ENCODE measurements at places on chromosomes 16 and 17. TPM values are rescaled to one million over a fixed set of nuclear protein-coding genes. Genes with fewer than 3 reads are reported as not detected.

GRCh38 chr16:11689031-11689840, 21.0 kb downstream of the SNN start:
- DNase-seq = no peak

LGALS9B gene
- total RNA-seq = not detected

DNA sequence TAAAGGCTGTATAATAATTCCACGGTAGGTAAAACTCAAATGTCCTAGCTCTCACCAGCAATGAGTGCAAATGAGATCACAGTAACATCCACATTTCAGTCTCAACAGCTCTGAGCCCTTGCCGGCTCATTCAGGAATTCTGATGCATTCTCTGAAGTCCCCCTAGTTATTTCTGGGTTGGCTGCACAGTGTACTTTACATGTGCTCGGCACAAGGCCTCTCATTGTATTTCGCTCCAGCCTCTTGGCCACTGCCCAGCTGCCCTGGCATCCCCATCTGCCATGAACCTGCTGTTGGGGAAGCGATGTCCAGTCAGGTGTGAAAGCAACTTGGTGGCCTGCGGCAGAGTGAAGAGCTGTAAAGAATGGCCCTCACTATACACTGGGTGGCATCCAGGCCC, 14.3 kb downstream of the PRCD start:
- no peak for DNase-seq

PPL gene
- 0.07 TPM for total RNA-seq

PSMD7 gene
- total RNA-seq = 283 TPM

- DNase-seq = no peak
These were observed 20.3 kb downstream of the KATNB1 start for GRCh38 chr16:57755726-57756423.

- peak; percentile 12 for DNase-seq
These were observed 629 bp upstream of the RNF135 start for GRCh38 chr17:30969989-30970830.

PMP22 gene
- total RNA-seq = 8.9 TPM

DNA sequence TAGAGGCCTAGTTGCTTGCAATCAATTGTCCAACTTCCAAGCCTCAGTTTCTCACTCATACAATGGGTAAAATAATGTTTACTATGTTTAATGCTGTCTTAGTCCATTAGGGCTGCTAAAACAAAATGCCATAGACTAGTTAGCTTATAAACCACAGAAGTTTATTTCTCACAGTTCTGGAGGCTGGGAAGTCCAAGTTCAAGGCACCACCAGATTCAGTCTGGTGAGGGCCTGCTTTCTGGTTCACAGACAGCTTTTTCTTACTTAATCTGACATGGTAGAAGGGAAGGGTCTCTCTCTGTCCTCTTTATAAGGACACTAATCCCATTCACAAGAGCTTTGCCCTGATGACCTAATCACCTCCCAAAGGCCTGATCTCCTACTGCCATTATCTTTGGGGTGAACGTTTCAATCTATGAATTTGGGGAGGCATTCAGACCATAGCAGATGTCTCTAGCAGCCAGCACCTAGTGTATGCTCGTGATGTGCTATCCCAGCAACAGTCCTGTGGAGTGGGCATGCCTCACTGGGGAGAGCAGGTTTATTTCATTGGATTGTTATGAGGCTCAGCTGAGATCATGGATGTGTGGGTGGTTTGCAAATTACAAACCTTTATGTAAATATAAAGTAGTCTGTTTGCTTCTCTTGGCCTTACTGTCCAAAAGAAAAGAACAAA, 25.2 kb downstream of the YPEL2 start:
- peak; percentile 13 for DNase-seq

- DNase-seq = no peak
These were observed 3.5 kb downstream of the C17orf100 start for GRCh38 chr17:6654841-6655731.

- DNase-seq = no peak
These were observed 56.7 kb downstream of the KLHDC4 start for GRCh38 chr16:87708881-87709638.

DNA sequence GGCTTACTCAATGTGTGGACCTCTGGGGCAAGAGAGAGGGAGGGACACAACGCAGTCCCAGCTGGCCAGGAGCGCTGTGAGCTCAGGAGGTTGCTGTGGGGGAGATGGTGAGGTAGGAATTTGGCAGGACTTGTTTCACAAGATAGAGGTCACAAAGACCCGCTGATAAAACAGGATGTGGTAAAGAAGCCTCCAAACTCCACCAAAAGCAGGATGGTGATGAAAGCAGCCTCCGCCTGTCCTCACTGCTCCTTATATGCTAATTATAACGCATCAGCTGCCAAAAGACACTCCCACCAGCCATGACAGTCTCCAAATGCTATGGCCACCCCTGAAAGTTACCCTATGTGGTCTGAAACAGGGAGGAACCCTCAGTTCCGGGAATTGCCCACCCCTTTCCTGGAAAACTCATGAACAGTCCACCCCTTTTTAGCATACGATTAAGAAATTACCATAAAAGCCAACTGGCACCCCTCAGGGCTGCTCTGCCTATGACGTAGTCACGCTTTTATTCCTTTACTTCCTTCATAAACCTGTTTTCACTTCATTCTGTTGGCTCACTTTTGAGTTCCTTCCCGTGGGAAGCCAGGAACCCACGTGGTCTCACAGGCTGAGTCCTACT, 5.3 kb upstream of the EIF4A3 start:
- DNase-seq = no peak

NHERF2 gene
- 19.0 TPM for total RNA-seq

DNA sequence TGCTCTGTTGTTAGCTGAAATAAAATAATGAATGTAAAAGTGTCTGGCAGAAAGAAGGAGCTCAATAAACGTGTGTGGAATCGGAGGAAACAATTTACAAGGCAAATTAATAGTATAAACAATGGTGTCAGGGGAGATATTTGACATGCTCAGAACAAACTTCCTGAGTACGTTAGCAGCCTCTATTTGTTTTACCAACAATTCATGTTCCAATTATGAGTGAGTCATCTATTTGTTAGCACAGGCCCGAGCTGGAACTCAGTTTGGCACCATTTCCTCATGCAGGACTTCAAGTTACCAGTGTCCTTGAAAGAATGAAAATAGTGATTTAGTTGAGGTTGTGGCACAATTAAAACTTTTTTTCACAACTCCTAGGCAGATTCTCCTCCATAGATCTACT, 9.1 kb downstream of the ASIC2 start:
- peak; percentile 70 for DNase-seq

DNA sequence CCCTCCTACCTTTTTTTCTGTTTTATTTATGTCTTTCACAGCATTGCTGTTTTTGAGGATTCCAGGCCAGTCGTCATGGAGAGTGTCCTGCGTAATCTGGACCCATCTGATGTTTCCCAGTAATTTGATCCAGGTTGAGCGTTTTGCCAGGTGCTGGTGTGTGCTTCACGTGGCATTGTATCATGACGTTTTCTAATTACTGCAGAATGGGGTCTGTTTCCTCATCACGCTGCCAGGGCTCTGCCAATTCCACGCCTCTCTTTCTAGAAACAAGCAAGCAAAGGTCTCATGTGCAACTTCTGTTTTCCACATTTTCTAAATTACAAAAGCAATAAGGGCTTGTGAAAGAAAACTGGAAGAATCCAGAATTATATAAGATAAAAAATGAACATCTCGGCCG, 28.3 kb upstream of the BHLHA9 start:
- no peak for DNase-seq

DNA sequence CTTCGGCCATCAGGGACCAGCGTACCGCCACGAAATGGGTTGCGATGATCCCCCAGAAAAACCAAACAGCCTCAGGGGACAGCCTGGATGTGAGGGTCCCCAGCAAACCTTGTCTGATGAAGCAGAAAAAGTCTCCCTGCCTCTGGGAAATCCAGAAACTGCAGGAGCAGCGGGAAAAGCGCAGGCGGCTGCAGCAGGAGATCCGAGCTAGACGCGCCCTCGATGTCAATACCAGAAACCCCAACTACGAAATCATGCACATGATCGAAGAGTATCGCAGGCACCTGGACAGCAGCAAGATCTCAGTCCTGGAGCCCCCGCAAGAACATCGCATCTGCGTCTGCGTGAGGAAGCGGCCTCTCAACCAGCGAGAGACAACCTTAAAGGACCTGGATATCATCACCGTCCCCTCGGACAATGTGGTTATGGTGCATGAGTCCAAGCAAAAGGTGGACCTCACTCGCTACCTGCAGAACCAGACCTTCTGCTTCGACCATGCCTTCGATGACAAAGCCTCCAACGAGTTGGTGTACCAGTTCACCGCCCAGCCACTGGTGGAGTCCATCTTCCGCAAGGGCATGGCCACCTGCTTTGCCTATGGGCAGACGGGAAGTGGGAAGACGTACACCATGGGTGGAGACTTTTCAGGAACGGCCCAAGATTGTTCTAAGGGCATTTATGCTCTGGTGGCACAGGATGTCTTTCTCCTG, 769 bp downstream of the KIF2B start:
- DNase-seq = no peak

DNA sequence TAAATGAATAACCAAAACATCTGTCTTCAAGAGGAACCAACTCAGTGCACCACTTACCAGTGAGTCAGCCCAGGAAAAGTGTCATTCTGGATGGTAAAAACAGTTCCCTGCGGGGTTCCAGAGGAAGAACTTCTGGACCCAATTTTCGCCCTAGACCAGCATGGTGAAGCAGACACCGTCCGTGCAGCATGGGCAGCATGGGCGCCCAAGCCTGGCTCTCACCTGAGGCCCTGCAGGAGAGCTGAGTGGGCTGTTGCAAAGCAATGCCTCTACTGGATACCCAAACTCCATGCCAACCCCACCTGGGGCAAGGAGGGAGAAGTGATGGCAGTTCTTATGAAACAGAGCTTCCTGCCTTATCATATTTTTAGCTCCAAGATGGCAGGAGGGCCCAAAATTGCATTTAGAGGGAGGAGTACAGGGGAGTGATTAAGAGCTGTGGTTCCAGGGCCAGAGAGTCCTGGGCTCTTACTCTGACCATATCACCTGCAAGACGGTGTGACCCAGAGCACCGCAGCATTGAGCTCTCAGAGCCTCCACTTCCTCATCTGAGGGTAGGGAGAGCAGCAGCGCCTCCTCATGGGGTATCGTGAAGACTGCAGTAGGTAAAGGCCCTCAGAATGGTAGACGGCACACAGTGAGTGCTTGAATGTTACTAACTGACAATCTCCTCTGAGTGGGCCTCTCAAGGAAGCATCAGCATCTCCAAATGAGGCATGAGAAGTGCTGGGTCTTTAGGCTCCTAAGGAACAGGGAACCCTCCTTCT, 16.6 kb upstream of the INPP5K start:
- DNase-seq = no peak

GRCh38 chr16:12391956-12392355, 411.7 kb downstream of the CPPED1 start:
- no peak for DNase-seq

HASPIN gene
- 13.0 TPM for total RNA-seq

DNA sequence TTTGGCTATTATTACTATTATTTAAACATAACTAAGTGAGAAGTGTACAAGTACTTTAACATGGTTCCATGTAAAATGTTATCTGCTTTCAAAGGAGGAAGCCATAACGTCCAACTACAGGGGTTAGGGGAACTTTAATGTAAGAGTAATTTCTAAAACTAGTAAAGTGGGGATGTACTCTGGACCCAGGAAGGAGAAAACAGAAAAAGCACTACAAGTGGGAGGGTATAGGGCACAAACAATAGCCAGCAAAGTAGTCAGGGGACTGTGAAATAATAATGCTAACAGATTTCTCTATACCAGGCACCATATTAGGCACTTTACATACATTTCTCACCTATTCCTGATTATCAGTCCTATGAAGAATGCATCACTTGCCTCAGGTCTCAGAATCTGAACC, 19.6 kb downstream of the USP31 start:
- DNase-seq = no peak

GRCh38 chr17:15262291-15263205, 2.6 kb downstream of the PMP22 start:
- DNase-seq = peak; percentile 79

GNG13 gene
- total RNA-seq = not detected

DNA sequence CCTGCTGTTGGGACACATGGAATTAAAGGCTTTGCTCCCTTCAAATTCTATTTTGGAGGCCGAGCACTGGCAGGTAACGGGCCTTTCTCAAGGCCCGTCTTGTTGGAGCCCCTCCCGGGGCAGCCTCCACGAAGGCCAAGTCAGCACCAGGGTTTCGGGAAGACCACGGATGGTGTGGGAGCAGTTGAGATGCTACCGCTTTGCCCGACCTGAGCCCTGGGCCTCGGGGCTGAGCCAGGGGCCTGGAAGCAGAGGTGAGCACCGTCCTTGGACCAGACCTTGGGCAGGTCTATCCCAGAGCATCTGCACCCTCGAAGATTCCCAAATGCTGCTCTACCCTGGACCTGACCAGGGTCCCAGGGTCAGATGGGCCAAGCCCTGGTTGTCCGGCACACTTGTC, 23.0 kb downstream of the C17orf100 start:
- DNase-seq = no peak

DNA sequence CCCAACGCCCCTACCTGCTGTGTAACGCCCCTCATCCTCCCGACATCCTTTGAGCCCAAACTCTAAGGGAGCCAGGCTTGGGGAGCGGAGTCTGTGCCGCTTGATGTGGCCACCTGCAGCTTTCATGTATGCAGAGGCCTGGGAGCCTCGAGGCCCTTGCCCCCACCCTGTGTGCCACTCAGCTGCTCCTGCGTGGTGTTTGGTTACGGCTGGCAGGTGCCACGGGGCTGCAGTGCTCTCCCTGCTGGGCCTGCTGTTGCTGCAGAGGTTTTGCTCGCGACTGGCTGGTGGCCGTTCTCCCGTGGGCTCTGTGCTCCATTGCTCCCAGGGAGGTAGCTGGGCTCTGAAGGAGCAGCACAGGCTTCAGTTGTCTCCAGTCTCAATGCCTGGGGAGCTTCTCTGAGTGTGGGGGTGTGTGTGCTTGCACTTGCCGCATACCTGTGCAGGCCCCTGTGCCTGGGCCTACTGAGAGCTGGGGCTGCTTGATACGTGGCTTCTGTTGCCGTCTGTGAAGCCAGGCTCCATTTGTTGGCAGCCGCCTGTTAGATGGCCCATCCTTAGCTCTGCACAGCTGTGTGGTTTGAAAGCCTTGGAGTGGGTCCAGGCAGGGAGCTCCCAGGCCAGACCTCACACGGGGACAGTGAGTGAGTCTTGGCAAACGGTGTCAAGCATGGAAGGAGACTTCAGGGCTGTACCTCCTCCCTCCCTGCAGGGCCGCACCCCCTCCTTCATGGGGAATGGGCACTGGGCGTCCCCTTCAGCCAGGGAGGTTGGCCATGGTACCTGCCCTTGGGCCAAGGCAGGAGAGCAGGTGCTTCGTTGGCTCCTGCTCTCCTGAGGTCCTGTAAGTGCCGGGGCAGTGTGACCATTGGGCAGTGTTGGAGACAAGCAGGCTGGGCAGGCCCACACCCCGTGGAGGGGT, 47.2 kb downstream of the PDPK1 start:
- peak; percentile 21 for DNase-seq

GRCh38 chr16:2964475-2965336, 631 bp downstream of the KREMEN2 start:
- peak; percentile 68 for DNase-seq

DNA sequence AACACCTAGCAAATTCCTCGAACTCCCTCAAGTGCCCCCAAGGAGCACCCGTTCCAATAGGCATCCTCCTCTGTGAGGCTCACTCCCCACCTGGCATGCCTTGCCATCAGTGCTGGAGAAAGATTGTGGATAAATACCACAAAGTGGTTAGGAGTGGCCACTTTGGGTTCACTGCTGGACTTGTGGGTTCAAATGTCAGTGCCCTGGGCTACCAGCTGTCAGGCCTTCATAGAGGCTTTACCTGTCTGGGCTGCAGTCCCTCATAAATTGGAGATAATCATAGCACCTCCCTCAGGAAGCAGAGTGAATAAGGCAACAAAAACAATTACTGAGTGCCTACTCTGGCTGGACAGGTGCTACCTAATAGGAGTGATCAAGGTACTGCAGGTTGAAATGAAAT, 1.5 kb upstream of the SYT17 start:
- no peak for DNase-seq

ABCA10 gene
- total RNA-seq = 0.07 TPM
